Stimulated activated CD4-positive, alpha-beta T cell treated with anti-CD3 and anti-CD28 coated beads, Interleukin-1b, Interleukin-23, amount 100 ng/mL, for 1 hour (primary cell): ENCODE measurements at places on chromosomes 5 and 9.
A peak's percentile ranks its signal among the peaks of the same experiment; 100 is the strongest.

DNA sequence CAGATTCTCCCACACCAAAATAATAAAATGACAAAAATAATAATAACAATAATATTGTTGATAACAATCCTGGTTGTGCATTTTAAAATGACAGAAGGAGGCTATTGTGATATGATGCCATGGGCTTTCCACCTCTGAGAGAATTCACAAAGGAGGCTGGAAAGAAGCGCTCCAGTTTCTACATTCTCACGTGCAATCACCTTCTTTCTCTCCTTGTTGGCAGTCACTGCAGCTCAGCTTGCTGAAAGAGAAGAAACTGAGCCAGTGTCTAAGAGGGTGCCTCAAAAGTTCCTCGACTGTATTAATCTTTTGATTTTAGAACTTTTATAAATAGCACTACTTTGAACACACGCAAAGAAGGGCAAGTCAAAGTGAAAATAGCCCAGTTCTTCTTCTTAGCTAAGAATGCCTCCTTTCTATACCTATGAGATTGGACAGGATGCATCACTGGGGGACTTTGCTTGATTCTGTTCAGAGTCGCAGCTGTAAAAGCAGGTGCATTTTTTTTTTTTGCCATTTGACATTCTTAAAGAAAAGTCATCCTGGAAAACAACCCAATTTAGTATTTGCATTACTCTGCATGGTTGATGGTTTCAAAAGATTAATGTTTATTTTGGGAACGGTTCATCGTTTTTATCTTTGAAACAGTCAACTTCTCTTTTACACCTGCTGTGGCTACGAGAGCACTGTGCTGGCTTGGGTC lies 12.4 kb upstream of the SUB1 start:
- no peak for DNase-seq

- DNase-seq: no peak
These were observed 16.6 kb upstream of the KCNMB1 start for GRCh38 chr5:170405817-170406216.

DNA sequence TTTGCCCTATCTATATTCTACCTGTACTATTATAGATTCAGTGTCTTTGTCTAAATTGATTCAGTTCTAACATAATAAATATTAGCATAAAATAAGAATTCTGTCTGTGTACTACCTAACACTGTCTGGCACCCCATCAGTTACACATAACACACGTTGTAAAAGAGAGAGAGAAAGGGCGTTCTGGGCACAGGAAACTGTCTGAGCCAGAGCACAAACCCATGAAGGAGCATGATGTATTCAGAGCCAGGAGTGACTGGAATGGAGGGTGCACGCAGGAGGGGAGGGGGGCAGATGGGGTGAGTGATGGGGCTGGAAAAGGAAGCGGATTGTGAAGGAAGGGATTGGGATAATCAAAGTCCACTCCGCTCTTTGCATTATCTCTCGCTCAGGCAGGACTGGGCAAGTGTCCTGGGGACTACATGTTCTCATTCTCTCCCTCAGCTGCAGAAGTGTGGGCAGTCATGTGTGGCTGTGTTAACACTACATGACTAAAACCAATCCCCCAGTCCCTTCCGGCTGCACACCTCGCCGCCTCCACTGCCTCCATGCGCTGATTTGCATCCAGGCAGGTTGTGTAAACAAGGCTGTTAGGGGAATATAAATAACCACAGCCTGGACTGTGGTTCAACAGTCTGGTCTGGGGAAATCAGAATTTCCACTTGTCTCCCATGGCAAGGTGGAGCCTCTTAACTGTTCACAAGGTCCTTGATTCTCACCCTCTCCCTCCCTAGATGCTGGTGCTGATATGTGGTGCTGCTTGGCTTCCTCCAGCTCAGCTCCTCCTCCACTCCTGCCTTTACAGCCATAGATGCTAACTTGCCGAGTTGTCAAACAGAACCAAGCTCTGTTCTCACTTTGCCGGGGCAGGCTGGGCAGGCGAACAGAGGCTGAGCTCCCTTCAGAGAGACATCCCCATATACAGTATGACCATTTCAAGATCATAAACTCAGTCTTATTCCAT lies 367.5 kb upstream of the BRINP1 start:
- no peak for DNase-seq

GRCh38 chr5:149747141-149747832 lies 17.2 kb downstream of the PPARGC1B start:
- no peak for DNase-seq

DNA sequence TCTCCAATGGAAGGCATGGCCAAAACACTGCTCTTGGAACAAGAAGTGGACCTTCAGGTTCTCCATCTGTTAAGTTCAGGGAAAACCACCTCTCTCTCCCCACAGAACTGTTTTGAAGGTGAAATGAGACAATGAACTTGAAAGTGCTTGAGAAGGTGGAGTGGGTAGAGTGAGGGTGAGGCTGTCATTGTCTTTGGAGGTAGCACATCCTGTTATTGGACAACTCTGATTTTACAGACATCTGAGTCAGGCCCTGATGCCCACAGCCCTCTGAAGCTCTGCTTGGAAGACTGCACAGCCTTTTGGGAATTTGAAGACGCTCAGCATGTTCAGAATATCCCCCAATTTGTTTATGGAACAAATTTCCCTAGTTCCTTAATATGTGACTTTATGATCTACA lies 27.6 kb upstream of the TEX48 start:
- DNase-seq: no peak

GRCh38 chr5:12691330-12691729 lies 787.1 kb upstream of the CTNND2 start:
- DNase-seq: no peak

- DNase-seq: no peak
These were observed 81.9 kb downstream of the APBA1 start for GRCh38 chr9:69590266-69590665.

GRCh38 chr5:3424946-3425345 lies 170.7 kb upstream of the IRX1 start:
- no peak for DNase-seq

GRCh38 chr5:123351240-123351639 lies 72.0 kb downstream of the CEP120 start:
- DNase-seq: no peak

- no peak for DNase-seq
These were observed 58.2 kb downstream of the PRDM6 start for GRCh38 chr5:123147128-123147715.

DNA sequence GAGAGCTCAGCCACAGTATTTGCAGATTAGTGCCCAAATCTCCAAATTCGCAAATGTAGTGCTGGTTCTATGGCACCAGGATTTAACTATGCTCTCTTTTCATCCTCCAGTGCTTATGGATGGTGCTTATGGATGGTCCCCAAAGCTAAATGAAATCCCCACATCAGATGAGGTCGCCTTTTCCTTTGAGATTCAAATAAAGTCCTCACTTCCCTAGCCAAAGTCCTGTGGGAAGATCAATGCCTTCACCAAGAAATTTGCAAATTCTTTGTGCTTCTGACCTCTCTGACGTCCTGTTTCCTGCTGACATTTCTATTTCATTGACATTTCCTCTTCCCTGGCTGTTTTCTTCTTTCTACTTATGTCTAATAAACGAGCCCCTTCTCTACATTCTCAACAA lies 1077.0 kb upstream of the C9orf72 start:
- DNase-seq: no peak

DNA sequence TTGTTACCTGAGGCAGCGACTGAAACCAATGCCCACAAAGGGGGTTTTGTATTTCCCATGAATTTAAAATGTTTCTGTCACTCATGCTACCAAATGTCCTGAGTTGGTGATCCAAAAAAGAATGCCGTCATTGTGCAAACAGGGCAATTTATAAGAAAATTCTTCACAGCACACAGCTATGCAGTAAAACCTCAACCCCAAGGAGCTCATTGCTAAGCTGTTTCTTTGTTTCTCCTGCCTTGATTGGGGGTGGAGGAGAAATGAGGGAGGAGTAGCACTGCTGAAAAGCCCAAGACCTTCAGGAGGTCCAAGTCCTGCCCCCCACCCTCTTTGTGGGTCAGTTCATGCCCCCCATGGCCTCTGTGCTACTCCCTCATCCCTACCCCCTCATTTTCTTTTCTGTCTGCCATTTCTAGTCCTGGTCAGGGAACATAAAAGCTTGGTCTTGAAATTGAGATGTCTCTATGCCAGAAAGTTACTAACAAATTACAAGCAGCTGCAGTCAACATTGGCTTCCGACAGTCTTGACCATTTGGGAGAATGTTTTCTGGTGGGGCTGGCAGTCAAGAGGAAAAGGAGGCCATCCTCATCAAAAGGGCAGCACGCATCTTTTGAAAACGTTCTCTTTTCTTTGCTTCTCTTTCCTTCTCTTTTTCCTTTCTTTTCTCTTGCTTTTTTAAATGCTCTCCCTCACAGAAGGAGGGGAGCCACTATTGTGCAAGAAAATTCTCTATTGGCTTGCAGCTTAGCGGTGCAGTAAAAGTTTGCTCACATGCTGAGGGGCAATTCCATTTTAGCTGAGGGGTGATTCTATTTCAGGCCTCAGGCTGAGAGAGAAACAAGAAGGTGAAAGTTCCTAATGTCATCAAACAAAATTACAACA lies 133.3 kb downstream of the GCNT1 start:
- DNase-seq: no peak

- peak; percentile 24 for DNase-seq
These were observed 126.6 kb upstream of the IL12B start for GRCh38 chr5:159456722-159457465.

DNA sequence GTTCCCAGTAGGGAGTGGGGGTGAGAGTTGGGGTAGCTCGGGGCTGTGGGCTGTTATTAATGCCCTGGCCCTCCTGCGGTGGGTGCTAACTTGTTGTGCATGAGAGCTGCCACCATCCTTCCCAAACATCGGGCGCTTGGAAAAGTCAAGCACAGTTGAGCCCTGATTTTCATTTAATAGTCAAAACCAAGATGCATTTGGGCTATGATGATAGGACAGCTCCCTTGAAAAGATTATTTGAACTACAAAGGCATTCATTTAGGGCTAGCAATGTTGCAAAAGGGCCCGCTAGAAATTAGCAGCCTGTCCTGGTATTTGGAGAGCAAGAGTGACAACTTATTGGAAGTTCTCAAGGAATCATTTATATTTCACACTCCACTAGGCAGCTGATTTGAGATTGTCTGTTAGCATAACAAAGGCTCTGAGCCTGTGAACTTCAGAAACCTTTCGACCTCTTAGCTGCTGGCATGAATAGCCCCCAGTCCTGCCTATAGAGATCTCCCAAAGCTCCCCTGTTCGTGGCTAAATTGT lies 128.2 kb upstream of the TMEM161B start:
- no peak for DNase-seq

DNA sequence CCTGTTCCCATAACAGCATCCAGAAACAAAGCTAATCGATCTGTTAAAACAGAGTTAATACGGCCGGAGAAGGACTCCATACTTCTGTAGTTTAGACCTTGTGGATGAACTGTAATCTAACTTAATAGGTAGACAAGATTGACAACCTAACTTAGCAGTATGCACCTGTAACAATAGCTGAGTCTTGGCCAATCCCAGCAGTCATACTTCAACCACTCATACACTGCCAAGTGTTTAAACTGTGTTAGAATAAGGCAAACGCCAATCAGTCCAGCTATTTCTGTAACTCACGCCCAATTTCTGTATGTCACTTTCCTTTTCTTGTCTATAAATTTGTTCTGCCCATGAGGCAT lies 33.7 kb upstream of the MACIR start:
- DNase-seq: no peak

DNA sequence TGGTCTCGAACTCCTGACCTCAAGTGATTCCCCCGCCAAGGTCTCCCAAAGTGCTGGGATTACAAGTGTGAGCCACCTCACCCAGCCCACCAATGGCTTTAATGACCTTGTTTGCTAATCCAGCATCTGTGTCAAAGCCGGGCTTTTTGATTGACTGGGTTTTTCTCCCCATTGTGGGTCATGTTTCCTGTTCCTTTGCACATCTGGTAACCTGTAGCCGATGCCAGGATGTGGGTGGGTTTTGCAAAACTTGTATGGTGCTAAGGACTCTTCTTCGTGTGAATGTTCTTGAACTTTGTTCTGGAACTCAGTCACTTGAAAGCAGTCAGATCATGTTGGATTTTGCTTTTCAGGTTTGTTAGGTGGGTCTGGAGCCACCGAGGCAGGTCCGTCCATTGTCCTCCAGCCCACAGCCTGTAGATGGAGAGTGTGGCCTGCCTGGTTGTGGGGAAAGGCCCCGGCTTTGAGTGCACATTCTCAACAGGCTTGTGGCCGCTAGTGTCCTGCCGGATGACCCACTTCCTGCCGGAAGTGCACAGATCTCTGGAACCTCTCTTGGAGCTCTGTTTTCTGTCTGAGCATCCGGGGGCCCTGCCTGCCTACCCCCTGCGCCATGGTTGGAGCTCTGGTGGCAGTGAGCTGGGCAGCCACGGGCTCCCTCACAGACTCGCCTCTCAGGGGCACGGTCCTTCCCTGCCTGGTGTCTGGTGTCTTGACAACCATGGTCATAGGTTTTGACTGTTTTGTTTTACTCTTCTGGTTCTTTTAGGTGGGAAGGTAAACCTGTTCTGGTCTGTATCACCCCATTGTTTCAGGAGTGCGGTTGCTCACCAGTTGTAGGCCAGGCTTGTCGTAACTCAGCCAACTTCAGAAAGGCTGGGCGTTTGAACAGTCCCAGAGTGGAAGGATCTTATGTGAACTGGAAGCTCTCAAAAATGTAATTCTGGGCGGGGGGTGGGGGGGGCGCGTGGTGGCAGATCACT lies 69.6 kb upstream of the CACNA1B start:
- no peak for DNase-seq

DNA sequence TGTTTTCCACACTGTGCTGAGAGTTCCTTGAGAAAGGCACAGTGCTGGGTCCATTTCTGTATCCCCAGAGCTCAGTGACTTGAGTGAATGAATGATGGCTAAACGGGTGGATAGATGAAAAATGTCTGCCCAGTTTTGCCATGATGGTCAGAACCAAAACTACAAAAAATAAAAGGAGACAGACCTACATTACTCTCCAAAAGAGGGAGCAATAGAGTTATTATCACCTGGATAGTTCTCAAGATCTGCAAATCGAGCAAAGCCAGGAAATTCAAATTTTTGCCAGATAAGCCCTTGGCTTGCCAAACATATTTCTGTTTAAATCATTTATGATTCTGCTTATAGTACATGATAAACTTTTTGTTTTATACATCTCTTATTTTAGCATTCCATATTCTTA lies 214.2 kb upstream of the ZNF462 start:
- DNase-seq: no peak

GRCh38 chr5:178557416-178557815 lies 32.8 kb downstream of the COL23A1 start:
- no peak for DNase-seq

DNA sequence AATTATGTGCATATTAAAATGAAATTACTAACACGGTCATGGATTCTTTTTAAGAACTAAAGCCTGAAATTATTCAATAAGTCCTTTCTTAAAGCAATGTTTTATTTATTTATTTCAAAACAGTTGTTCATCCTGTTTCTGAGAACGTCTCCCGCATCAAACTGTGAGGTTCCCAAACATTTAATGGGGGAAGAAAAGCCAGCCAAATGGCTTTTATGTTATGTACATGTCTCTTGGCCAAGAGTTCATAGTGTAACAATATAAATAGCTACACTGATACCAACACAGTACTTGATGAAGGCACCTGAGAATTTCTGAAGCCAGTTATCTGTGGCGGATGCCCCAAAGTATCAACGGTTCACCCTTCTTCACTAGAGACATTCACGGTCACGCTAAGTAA lies 15.7 kb downstream of the TTF1 start:
- DNase-seq: no peak
